H1 (cell line): ENCODE measurements at places on chromosomes 1 and 21.

- peak; percentile 54 for DNase-seq
Measured at GRCh38 chr1:156245451-156246232, 2.2 kb downstream of the PAQR6 start.

GRCh38 chr1:38875811-38876210, 2.7 kb upstream of the MYCBP start:
- DNase-seq, result no peak

DNA sequence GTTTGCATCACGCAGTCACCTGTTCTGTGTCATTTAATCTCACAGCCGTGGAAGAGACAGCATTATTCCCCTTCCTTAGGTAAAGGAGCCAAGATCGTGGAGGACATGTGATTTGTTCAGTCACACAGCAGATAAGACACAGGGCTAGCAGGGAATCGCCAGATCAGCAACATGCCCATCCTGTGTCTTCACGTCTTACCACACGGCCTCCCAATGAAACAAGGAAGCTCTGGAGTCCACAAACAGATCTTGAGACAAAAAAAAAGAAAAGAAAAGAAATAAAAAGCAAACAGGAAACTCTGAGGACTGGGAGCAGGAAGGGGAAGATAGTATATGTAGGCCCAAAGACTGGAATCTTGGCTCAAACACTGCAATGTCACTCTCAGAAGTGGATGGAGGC, 155.3 kb downstream of the ADSS2 start:
- DNase-seq, result no peak

- no peak for DNase-seq
Measured at GRCh38 chr1:231420299-231420958, 1.7 kb downstream of the EGLN1 start.

DNA sequence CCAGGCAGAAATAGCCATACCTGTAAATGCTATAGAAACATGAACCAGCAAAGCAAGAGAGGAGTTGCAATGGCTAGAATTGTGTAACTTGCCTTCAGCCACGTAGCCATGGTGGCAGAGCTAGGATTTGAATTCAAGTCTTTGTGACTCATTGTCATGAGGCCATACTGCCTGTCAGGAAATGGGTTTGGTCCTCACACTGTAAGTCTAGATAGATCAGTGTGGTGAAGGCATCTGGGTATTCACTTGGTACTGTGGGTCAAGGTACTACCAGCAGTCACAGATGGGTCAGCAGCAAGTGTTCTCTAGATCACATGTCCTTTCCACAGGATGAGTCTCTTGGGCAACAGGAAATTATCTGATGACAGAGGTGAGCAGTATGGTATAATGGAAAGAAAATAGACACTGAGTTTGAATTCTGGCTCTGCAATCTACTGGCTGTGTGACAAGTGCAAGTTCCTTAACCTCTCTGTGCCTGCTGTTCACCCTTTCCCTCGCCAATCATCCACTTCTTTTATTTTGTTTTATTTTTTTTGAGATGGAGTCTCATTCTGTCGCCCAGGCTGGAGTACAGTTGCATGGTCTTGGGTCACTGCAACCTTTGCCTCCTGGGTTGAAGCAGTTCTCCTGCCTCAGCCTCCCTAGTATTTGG, 36.9 kb downstream of the FGGY start:
- no peak for DNase-seq

- no peak for DNase-seq
Measured at GRCh38 chr1:28163496-28164161, 12.9 kb downstream of the PTAFR start.

DNA sequence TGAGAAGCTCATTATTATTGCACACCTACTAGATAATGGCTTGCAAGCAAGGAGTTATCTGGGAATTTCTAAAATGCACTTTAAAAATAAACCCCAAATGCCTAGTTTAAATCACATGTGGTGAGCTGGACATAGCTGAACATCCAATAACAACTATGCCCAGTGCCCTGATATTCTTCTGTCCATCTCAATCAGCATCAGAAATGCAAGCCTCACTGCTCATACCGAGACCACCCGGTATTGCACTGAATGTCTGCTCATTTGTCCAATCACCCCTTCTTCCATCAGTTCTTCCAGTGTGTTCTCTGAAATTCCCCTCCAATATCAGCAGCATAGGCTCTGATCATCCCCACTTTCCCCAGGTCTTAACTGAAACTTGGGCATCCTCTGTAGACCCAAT, 383.8 kb downstream of the DSCAM start:
- DNase-seq, result no peak

- DNase-seq, result no peak
Measured at GRCh38 chr1:55560266-55560665, 345.1 kb upstream of the USP24 start.

DNA sequence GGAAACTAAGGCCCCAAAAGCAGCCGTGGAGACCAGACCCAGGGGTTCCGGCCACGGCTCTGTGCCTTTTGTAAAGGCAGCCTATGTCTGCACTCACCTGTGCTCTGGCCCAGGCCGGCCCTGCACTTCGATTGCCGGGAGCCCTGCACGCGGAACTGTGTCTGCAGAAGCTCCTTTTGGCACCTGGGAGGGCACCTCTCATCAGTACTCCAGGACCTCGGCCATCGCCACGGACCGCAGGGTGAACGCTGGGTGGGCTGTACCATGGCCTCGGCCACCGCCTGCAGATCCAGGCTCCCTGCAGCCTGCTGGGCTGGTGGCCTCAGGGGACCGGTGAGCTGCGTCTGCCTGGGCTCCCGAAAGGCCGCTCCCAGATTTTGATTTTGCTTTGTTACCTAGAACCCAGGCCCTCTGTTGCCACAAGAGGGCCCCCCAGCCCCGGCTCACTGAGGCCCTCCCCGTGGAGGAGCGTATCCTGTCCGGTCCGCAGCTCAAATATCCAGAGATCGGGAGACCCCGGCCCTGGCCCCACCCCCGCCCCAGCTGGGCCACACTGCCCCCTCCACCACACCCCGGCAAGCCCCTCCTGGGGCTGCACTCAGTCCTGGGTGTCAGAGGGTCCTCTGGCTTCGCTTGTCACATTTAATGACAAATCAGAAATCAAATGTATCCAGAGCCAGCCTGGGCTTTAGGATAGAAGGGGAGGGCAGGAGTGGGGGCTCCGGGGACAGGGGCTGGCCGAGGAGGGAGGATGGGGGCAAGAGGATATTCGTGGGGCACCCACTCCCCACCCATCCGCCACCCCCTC, 60.2 kb upstream of the PDE9A start:
- DNase-seq, result peak; percentile 34
